ENCODE measurements at places on chromosomes 12 and 14.
A peak's percentile ranks its signal among the peaks of the same experiment; 100 is the strongest.

- no peak for DNase-seq
These were observed 94.7 kb downstream of the TMTC2 start for GRCh38 chr12:82781309-82781997.

DNA sequence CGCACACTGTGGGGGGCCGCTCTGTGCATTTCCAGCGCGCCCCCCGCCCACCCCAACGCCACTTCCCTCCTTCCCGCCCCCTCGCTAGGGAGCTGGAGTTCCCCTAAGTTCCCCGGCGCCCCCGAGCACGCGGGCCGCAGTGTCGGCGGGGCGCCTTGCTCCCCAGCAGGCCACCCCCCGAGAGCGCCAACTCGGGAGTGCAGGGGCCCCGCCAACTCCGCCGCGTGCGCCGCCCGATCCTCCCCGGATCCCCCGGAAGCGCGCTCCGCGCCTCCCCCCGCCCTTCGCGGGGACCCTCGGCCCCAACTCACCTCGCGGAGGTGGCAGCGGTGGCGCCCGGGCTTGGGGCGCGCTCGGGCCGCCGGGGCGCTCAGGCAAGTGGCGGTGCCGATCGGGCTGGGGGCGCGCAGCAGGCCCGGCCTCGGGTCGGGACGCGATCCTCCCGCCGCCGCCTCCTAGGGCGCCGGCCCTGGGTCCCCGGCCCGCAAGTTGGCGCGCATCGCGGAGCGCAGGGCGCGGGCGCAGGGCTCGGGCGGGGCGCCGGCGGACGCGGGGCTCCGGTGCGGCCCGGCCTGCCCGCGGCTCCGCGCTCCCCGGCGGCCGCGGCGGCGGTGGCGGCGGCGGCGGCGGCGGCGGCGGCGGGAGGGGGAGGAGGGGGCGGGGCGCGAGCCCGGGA is at the start of gene NCOR2:
NCOR2 (minus strand) TSS at position 616 of the 676 bp plus-strand sequence. CDS start 72,361 bp downstream, outside the sequence.
- no peak for DNase-seq

- DNase-seq = peak; percentile 76
These were observed 17.4 kb downstream of the RPS6KL1 start for GRCh38 chr14:74905595-74906142.

DNA sequence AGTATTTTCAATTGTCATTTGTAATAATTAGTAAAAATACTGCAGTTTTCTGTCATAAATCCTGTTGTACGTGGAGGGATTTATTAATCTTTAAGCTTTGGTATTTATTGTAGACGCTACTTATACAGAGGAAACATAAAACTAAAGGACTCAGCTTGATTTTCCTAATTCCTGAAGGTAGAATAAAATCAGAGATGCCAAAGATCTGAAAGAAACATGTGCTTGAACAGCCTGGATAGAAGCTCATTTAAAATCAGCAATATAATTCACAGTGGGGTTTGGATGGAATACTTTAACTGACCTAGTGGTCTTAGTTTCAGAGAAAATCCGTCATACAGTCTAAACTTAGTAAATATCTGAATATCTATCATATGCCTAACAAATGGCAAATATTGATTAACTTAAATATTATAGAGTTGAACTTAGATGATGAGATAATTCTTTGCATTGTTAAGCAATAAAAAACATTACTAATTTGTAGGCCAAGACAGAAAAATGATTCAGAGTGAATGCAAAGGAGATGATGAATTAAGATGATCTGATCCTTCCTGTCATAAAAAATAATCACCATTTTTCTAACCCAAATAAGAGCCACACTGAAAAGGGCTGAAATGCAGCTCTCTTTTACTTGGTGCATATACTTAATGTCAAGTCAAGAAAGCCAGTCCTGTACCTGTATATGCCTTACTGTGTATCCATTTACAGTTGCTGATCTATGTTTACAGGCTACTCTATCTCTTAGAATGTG is 397.1 kb upstream of the DCN start:
- DNase-seq = no peak

- no peak for DNase-seq
These were observed 403.1 kb downstream of the C12orf75 start for GRCh38 chr12:105733579-105733978.

GRCh38 chr14:104287301-104288009 is 149.1 kb downstream of the KIF26A start:
- DNase-seq = no peak

- no peak for DNase-seq
These were observed 465.3 kb upstream of the TBX3 start for GRCh38 chr12:115149279-115149678.

DNA sequence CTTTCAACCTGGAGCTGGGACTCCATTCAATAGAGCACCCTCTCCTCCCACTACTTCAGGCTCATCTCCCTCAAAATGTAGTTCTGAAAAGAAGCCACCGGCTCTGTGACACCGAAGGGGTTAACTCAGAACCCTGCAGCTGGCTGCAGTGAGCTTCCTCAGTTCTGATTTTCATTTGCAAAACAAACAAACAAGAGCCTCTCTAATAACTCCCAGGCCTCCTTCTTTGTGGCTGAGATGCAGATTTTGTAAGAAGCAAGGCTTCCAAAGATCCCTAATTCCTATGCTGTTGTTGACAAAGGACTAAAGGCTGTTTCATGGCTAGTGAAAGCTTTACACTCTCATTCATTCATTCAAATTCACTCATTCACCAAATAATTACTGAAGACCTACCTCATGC is 333.4 kb upstream of the TBX3 start:
- DNase-seq = no peak
